Mesenchymal stem cell (in vitro differentiated cells and primary cell): ENCODE measurements at places on chromosomes 4 and X.
A peak's percentile ranks its signal among the peaks of the same experiment; 100 is the strongest.

- no peak for DNase-seq
Observed at GRCh38 chr4:184949020-184949419, 69.3 kb upstream of the HELT start.

DNA sequence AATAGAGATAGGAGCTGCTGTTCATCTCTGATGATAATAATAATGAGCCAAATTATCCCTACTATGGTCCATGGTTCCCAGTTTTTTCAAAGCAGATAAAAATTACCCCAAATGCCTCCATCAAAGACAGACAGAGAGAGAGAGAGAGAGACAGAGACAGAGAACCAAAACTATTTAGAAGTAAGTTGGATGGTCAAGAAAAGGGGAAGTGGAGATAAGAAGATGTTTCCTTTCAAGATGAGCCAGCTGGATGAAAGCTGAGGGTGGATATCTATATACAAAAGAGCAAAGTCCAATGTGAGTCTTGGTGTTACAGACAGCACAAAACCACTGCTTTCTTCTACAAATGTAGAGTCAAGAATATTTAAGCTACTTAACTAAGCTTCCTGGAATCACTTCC lies 173.9 kb downstream of the GRIA3 start:
- DNase-seq: no peak

DNA sequence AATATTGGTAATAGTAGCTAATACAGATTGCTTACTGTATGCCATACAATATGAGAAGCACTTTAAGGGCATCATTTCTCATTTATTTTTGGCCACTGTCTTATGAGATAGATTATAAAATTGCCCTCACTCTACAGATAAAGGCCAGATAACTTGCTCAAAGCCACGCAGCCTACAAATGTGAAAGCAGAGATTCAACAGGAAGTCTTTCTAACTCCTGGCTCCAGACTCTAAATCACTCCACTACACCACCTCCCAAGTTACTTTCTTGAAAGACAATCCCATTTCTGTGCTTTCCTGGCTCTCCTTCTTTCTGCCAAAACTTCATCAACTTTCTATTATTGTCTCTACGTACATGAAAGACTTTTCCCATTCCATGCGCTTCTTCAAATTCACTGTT lies 194.7 kb downstream of the FBXO8 start:
- DNase-seq: no peak

- DNase-seq: peak; percentile 55
Observed at GRCh38 chr4:109334129-109335105, 32.0 kb upstream of the COL25A1 start.

GRCh38 chrX:41594634-41595033 lies 94.1 kb upstream of the GPR34 start:
- DNase-seq: no peak

DNA sequence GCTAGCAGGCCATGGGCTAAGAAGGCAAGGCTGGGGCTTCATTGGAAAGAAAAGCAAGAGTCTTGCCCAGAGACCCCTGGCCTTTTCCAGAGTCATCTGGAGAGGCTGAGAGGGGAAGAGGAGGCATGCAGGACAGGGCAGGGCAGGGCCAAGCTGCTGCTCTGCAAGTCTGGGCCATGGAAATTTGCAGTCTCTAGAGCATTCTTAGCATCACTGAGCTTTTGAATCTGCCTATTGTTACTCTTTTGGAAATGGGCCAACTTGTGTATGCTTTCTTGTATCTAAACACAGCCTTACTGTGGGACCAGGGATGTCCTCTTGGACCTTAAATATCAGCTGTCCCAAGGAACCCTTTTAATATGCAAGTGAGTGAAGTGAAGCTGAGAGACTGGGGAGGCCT lies 560.5 kb downstream of the MID1IP1 start:
- DNase-seq: no peak

- no peak for DNase-seq
Observed at GRCh38 chrX:107440187-107440586, 9.3 kb upstream of the FRMPD3 start.

DNA sequence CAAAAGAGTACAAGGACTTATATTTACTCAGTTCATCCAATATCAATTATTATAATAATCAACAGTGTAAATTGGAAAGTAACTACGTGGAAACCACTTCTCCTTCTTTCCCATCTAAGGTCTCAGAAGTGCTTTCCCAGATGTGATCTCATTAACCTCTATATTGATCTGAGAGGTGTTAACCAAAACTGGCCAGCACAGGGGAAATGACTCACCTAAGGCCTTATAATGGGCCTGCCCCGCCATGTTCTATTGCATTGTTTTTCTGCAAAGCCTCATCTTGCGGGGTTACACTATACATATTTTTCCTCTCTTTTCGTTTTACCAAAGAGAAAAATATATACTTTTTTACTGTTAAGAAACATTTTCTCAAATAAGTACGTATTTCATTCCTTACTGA lies 20.5 kb downstream of the RAB40A start:
- DNase-seq: no peak

DNA sequence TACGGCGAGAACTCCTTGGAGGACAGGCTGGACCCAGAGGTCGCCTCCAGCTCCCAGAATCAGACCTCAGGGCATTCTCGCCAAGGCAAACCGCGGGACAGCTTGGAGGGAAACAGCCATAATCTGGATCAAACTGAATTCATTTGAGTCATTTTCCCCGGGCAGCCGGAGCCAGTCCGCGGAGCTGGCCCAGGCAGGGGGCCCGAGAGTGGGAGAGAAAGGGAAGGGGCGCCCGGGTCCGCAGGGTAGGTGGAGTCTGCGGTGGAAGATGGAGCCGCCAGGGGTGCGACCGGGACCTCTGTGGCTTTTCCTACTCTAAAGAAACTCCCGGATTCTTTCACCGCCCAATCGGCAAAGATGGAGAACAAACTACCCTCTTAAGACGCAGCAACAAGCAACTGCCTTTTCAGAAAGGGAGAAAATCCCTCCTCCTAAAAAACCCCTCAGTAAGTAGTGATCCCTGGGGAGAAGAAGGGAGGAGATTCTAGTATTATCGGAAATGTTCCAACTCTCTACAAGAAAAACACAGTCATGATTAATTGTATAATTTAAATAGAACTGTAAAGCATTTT lies 5.2 kb downstream of the NKX3-2 start:
- no peak for DNase-seq

DNA sequence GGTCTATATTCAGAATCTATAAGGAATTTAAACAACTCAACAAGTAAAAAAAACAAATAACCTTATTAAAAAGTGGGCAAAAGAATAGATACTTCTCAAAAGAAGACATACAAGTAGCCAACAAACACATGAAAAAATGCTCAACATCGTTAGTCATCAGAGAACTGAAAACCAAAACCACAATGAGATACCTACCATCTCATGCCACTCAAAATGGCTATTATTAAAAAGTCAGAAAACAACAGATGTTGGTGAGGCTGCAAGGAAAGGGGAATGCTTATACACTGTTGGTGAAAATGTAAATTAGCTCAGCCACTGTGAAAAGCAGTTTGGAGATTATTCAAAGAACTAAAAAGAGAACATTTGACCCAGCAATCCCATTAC lies 201.6 kb downstream of the QDPR start:
- DNase-seq: no peak

GRCh38 chr4:21768349-21769310 lies 179.9 kb downstream of the KCNIP4 start:
- peak; percentile 66 for DNase-seq

DNA sequence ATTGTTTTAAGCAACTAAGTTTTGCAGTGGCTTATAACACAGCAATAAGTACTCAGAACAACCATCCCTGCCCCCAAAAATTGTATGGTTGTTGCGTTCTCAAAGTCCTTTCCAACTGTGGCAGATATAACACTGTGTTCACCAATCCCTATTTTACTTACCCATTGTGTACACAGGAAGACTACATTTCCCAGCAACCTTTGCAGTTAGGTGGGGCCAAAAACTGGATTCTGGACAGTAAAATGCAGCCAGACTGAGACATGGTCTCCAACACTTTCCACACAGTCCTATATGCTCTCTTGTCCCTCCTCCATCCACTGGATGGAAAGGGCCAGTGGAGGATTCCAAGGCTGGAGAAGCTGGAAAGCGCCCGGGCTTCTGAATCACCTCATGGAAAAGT lies 523.6 kb downstream of the BCOR start:
- no peak for DNase-seq

DNA sequence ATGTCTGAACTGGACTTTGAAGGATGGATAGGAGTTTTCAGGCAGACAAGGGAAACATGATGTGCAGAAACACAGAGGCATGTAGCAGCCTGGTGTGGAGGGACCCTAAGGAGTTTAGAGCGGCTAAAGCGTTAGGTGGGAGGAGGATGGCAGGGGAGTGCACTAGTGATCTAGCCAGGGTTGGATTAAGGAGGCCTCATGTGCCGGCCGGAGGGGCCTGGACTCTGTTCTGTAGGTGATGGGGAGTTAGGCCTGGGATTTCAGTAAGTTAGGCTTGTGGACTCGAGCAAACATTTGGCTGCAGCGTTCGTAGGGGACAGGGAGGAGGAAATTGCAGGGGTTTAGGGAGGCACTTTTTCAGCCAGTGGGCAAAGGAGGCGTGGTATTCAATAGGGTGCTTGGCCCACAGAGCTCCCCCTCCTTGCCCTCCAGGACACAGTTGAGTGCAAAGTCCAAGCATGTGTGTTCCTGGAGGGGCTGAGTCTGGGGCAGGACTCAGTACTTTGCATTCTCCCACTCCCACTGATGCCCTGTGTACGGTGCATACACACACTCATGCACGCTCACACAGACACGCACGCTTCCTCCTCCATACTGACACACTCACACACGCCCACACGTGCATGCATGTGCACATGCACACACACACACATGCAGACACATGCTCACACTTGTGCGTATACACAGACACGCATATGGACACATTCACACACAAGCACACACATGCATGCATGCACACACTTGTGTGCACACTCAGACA lies 18.6 kb downstream of the PSAPL1 start:
- no peak for DNase-seq

GRCh38 chr4:1459081-1459721 lies 53.0 kb upstream of the NKX1-1 start:
- no peak for DNase-seq

DNA sequence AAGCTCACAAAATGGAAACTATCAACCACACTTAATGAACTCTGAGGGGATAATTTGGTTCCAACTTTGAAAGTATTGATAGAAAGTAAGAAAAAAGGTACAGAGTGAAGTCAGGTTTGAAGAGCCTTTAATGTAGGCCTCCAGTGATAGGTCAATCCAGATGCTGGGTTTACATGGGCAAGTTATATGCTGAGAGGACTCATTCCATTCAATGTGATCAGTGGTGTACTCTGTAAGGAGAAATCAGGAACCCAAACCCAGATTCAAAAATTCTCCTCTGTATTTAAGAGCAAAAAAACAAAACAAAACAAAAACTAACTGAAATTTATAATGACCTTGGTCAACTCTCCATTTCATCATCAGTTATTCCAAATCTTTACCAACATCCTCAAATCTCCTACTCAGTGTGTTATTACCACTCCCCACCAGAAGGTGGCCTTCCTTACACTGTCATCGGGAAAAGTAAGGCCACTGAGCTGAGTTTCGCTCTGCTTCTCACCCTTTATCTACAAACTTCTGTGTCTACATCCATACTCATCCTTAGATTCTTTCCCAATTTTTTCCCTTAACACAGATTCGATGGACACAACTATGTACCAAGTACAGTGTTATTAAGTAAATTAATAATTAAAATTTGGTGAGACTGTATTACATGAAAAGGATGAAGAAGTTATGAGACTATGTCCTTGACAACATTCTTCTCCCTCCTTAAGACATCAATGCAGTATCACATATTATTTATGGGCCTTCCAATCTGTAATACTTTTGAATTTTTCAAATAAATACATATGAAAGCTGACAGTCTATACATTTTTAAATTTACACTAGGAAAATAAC lies 88.3 kb downstream of the ZAR1 start:
- DNase-seq: peak; percentile 77

DNA sequence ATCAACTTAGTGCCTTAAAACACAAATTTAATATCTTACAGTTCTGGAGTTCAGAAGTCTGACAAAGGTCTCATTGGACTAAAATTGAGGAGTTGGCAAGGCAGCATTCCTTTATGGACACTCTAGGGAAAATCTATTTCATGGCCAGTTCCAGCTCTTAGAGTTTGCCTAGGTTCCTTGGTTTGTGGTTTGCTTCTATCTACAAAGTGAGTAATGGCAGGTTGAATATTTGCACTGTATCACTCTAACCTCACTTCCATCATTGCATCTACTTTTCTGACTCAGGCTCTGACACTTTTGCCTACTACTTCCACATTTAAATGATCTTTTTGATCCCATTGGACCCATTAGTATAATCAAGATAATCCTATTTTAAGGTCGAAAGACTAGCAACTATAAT lies 64.7 kb upstream of the PCDH10 start:
- no peak for DNase-seq

- DNase-seq: no peak
Observed at GRCh38 chrX:53616946-53617345, 69.6 kb downstream of the HUWE1 start.

- DNase-seq: no peak
Observed at GRCh38 chrX:10414862-10415261, 205.5 kb downstream of the MID1 start.

- DNase-seq: no peak
Observed at GRCh38 chr4:15385928-15386327, 41.9 kb upstream of the C1QTNF7 start.

DNA sequence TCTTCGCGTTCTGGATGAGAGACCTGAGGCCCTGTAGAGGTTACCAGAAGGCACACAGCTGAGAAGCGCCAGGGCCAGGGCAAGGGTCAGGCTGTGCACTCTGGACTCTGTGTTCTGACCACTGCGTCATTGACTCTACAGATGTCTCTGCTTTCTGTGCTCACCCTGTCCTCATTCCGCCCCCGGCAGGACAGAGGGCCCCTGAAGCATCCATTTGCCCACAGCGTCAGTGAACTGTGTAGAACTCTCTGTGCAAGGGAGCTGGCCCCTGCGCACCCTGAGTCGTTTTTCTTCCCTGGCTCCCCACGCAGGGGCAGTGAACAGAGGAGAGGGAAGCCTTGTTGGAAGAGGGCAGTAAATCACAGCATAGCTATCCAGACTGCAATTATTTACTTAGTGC lies 6.1 kb upstream of the WAS start:
- DNase-seq: peak; percentile 5

GRCh38 chr4:152368001-152368400 lies 167.9 kb downstream of the FBXW7 start:
- DNase-seq: no peak

DNA sequence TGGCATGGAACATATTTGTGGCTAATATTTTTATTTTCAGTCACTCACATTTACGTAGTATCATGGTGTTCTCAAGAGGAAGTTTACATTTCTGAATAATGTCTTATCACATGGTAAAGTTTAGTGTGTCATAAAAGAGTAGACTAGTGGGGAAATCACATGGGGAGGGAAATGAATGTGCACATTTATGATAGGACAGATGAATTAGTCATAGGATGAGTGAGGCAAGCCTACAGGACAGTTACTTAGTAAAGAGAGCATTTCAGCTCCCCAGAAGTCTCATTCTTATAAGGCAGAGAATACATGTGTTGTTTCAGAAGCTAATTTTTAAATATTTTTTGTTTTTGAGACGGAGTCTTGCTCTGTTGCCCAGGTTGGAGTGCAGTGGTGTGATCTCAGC lies 6.2 kb downstream of the GK start:
- peak; percentile 89 for DNase-seq

DNA sequence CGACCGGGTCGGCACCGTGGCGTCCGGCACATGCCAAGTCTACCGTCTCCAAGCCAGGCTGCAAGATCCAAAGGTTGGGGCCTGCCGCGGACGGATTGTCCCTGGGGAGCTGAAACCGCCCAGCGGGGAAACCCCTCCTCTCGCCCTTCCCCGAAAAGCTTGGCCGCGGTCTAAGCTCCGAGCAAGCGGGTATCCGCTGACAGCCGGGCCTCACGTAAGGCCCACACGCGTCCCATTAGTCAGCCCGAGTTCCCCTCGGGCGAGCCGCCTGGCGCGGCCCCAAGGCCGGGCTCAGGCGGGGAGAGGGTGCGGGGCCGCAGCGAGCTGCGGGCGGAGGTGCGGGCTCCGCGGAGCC lies 6.8 kb upstream of the BCOR start:
- peak; percentile 89 for DNase-seq
